ENCODE measurements at places on chromosomes 13 and 19.

- no peak for DNase-seq
These were observed 83.4 kb downstream of the KCNRG start for GRCh38 chr13:50098693-50099092.

GRCh38 chr13:50915565-50915964, 6.0 kb downstream of the RNASEH2B start:
- no peak for DNase-seq

GRCh38 chr13:20274466-20274865, 42.3 kb upstream of the GJB6 start:
- no peak for DNase-seq

DNA sequence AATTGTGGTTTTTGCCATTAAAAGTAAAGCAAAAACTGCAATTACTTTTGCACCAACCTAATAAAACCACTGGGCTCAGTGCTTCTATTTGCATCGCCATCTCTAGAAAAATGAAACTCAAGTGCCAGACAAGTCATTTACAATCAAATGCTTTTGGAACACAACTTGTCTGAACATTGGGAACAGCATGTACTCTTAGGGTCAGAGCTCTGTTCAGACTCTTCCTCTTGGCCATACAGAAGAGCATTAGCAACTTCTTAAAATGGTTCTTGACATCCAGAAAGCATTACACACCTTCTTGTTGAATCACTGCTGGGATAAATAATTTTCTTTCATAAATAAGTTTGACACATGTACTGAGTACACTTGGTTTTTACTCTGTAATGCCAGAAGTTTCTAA, 272.5 kb downstream of the DCLK1 start:
- DNase-seq: no peak

GRCh38 chr19:42069619-42070351, at the start of gene GRIK5:
Gene GRIK5, minus strand, starts transcription at chr19:42070206. Its CDS starts 4,436 bp downstream, at chr19:42065770.
- no peak for DNase-seq

- DNase-seq: no peak
These were observed 381.0 kb upstream of the NBEA start for GRCh38 chr13:34561033-34561432.

GRCh38 chr19:55071129-55071502, 4.6 kb upstream of the EPS8L1 start:
- no peak for DNase-seq

DNA sequence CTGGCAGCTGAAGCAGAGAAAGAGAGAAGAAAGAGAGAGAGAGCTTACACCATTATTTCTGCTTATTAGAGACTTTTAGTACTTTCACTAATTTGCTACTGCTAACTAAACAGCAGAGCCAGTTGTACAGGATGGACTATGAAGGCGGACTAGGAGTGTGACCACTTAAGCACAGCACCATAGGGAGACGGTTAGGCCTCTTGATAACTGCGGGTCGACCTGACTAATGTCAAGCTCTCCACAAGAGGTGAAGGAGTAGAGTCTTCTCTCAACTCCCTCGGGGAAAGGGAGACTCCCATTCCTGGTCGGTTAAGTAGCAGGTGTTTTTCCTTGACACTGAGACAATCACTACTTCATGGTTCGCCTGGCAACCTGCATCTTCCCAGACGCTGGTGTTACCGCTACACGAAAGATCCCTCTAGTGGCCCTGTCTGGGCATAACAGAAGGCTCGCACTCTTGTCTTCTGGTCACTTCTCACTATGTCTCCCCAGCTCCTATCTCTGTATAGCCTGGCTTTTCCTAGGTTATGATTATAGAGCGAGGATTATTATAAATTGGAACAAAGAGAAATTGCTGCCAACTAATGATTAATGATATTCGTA, 5.3 kb upstream of the PSG7 start:
- no peak for DNase-seq

- no peak for DNase-seq
These were observed 160.2 kb downstream of the KLF12 start for GRCh38 chr13:73974051-73974450.

GRCh38 chr19:53958168-53958571, 4.6 kb upstream of the CACNG8 start:
- no peak for DNase-seq

GRCh38 chr19:4951656-4952055, 17.3 kb upstream of the KDM4B start:
- DNase-seq: no peak

GRCh38 chr19:2115324-2115723, 18.6 kb downstream of the IZUMO4 start:
- no peak for DNase-seq

GRCh38 chr13:44660050-44660449, 83.9 kb upstream of the TSC22D1 start:
- no peak for DNase-seq

- DNase-seq: no peak
These were observed 19.1 kb upstream of the ZNF260 start for GRCh38 chr19:36547001-36547732.

- no peak for DNase-seq
These were observed 21.5 kb downstream of the EPN1 start for GRCh38 chr19:55696301-55697068.

GRCh38 chr19:51702825-51703574, 9.9 kb downstream of the SPACA6 start:
- no peak for DNase-seq

DNA sequence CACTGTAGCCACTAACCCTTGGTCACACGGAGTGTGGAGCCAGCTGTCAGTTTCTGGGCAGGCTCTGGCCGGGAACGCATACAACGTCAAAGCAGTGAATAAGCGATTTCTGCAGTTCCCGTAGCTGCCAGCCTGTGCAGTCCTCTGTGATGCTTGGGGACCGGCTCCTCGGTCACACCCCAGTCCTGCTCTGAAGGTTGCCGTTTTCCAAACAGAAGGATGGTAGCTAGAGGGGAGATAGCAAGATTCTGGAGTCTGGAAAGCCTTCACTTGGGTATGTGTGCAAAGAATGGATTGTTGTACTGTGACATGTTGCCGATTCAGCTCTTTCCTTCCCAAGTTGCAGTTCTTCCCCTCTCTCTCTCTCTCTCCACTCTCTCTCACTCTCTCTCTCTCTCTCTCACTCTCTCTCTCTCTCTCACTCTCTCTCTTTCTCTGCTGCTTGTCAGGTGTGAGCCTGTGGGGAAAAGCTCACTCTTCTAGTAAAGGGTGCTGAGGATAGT, 38.7 kb upstream of the C1QTNF9 start:
- no peak for DNase-seq

- DNase-seq: no peak
These were observed 610.2 kb downstream of the SLITRK1 start for GRCh38 chr13:83272076-83272475.

GRCh38 chr13:48760626-48761025, 106.9 kb downstream of the CYSLTR2 start:
- DNase-seq: no peak

GRCh38 chr19:33781996-33782395, 14.7 kb upstream of the KCTD15 start:
- DNase-seq: no peak

GRCh38 chr13:110637747-110638146, 22.4 kb downstream of the NAXD start:
- DNase-seq: no peak

- no peak for DNase-seq
These were observed 6.5 kb downstream of the MEIOSIN start for GRCh38 chr19:45739498-45740439.

GRCh38 chr13:48231933-48232332, 1.1 kb upstream of the ITM2B start:
- DNase-seq: no peak

DNA sequence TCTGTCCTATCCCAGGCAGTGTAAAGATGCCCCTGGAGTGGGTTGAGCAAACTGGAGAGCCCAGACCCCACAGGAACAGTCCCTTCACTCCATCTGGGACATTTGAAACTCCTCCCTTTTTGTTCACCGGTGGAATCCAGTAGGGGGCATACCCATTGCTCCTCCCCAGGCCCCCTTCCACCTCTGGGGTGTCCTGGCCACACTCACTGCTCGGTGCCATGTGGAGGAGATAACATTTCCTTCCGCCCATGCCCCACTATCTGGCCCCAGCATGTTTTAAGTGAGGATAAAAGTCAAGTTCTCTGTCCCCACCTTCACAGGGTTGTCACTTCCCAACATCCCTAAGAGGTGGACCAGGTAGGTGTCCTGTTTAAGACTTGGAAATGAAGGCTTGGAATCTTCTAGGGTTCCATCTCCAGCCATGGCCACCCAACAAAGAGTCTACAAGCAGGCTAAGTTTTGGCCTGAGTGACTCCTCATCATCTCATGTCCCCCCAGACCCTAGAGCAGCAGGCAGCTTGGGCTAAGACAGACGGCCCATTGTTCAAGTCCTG, 9.3 kb downstream of the ZNF526 start:
- no peak for DNase-seq

GRCh38 chr13:81383444-81383843, 1042.5 kb upstream of the SPRY2 start:
- no peak for DNase-seq

- no peak for DNase-seq
These were observed 58.5 kb upstream of the GPR12 start for GRCh38 chr13:26819046-26819445.

DNA sequence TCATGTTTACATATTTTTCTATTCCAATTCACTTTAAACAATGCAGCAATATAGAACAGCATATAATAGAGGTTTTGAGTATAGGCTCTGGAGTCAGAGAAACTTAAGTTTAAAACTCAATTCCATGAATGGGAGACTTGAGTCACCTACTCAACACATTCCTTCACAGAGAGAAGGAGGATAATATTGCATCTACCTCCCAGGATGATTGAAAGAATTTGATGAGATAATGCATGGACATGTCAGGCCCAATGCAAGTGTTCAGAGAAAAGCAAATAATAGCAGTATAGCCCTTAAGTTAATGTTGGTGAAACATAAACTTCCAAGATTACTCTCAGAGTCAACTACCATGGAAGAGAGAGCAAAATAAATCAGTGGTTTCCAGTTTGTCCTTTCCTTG, 170.2 kb downstream of the DCLK1 start:
- DNase-seq: no peak

GRCh38 chr13:60584976-60585375, 188.0 kb downstream of the TDRD3 start:
- no peak for DNase-seq

GRCh38 chr13:45367358-45367757, 26.4 kb upstream of the TPT1 start:
- no peak for DNase-seq

DNA sequence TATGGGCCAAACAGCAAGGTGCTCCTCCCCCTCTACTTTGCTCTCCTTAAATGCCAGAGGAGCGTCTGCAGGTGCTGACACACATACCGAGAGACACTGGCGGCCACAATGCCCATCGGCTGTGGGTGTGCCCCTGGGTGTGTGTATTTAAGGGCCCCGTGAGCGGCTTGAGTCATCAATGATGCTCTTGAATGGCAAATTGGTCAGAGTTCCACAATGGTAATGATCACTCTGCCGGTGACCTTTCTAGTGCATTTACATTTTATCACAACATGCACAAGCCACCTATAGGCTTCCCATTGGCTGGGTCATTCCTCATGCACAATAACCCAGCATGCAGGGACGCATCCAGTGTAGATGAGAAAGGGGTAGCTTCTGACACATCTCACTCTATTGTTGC, 124.8 kb downstream of the ZNF536 start:
- DNase-seq: no peak

GRCh38 chr13:98033277-98034247, 80.1 kb downstream of the IPO5 start:
- peak; percentile 21 for DNase-seq

DNA sequence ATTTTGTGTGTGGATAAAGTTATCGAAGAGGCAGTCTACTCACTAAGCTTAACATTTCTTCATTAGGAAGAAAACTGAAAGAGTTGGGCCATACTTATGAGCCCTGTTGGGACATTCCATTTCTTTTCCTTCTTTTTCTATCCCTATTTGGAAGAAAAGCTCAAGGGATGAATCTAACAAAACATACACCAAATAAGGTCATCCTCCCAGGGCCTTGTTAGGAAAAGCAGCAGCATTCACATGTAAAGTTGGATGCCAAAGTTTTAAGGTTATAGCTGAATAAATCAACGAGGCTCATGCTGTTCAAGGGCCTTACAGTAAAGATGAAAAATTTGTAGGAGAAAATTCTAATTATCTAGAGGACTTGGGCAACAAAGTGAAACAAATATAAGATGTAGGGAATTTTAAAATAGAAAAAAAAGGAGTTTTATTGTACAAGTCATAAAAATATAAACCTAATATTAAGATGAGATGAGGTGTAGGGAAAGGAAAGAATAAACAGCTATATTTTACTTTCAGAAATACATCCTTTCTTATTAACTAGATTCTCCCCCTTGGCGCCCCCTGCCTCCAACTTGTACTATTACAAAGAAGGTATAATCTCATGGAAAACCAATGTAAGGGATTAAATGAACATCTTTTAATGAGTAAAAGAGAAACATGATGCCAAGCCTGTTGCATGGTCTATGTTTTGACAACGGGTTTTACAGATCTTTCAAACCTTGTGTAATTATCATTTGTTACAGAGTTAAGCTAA, 160.4 kb downstream of the PCDH20 start:
- DNase-seq: no peak

- DNase-seq: no peak
These were observed 221.7 kb downstream of the KCNRG start for GRCh38 chr13:50236898-50237318.

- no peak for DNase-seq
These were observed 21.7 kb downstream of the PHF11 start for GRCh38 chr13:49517461-49517860.

GRCh38 chr13:77902319-77902963, 16.2 kb downstream of the EDNRB start:
- no peak for DNase-seq

DNA sequence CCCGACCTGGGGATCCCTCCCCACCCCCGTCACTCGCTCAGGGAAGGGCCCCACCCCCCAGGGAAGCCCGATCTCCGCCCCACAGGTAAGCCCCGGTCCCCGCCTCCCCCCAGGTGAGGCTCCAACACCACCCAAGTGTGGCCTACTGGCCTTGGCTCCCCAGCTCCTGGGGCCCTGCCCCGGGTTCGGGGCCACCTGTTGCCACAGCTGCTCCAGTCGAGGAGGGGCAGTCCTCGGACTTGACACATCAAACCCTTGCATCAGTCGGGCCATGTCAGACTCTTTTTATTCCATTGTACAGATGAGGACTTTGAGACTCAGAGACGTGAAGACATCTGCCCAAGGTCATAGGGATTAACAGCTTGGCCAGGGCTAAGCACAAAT, 512 bp downstream of the CC2D1A start:
- no peak for DNase-seq

- no peak for DNase-seq
These were observed 8.8 kb downstream of the UPF1 start for GRCh38 chr19:18840288-18841267.
